ENCODE measurements at places on chromosomes 13 and 19.
A peak's percentile ranks its signal among the peaks of the same experiment; 100 is the strongest.

DNA sequence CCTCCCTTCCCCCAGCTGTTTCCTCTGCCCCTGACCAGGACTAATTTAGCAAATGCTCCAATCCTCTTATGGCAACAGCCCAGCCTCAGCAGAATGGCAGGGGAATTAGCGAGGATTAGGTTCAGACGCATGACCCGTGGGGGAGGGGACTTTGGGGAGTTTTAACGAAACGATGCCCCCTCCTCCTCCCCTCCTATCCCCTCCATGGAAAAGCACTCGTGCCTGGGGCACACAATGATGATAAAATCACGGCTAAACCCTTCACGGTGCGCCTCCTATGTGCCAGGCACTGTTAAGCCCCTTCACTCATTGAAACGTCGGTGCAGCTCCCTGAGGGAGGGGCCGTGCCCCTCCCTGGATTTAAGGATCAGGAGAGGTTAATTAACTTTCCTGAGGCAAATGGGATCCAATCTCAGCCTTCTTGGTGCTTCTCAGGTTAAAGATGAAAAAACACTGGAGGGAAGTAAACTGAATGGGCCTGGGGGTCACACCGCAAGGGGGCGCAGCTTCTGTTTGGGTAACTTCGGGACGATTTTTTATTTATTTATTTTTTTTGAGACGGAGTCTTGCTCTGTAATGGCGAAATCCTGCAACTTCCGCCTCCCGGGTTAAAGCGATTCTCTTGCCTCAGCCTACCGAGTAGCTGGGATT is 10.1 kb upstream of the TPRX2 start:
- no peak for DNase-seq

DNA sequence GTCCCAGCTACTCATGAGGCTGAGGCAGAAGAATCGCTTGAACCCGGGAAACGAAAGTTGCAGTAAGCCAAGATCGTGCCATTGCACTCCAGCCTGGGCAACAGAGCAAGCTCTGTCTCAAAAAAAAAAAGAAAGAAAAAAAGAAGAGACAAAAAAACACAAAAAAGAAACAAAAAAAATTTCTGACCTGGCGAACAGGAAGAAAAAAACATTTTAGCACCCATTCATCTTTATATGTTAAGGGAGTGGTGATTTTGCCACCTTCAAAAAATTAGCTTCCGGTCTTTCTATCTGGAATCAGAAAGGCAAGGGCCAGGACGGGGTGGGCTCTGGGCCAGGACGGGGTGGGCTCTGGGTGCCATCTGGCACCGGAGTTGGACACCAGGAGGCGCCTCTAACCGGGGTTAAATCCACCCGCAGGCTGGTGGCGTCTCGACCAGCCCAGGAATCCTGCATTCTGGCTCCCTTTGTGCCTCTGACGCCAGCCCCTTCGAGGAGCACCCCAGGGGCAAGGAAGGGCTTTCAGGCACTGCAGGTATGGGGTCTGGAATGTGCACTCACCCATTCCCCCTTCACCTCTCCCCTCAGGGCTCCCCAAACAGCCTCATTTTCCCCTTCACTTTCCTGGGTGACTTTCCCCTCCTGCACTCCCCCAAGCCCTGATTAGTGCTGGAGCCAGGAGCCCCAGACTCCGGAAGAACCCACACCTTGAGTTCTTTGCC is 10.4 kb upstream of the ZSWIM4 start:
- DNase-seq = peak; percentile 15

DNA sequence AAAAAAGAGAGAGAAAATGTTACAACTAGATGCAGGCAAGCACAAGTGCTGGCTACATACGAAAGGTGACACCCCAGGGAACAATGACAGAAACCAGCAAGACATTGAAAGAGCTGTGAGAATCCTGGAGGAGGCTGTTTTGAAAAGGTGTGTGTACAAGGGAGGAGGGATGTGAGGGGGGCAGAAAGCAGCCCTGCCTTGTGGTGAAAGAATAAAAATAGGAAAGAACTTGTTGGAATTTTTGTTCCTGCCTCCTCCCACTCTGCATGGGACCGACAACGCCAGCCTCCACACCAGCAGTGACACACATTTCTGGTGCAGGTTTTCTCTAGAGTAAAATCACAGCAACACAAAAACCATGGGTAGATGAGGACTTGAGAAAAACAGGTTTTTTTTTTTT is 1258.6 kb downstream of the PCDH9 start:
- DNase-seq = no peak

DNA sequence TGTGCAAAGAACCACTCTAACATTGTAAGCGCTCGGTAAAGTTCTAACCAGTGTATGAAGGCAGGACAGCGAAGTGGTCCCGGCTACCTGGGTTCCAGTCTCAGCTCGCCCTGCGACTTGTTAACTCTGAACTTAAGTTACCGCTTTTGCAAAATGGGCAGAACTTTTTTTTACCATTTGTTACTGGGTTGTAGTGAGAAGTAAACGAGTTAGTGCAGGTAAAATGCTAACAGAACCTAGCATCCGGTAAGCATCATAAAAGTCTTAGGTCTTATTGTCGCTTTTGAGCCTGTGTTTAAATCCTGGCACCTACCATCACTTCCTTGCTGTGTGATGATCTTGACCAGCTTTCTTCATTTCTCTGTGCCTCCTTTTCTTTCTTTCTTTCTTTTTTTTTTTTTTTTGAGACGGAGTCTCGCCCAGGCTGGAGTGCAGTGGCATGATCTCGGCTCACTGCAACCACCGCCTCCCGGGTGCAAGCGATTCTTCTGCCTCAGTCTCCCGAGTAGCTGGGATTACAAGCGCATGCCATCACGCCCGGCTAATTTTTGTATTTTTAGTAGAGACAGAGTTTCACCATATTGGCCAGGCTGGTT is 734 bp upstream of the TRMT1 start:
- no peak for DNase-seq

GRCh38 chr13:41622432-41623429 is 165.4 kb downstream of the RGCC start:
- DNase-seq = no peak

GRCh38 chr19:19076476-19076875 is 12.7 kb downstream of the SLC25A42 start:
- DNase-seq = no peak

- DNase-seq = no peak
Observed at GRCh38 chr13:71856548-71857043, 10.4 kb downstream of the DACH1 start.

DNA sequence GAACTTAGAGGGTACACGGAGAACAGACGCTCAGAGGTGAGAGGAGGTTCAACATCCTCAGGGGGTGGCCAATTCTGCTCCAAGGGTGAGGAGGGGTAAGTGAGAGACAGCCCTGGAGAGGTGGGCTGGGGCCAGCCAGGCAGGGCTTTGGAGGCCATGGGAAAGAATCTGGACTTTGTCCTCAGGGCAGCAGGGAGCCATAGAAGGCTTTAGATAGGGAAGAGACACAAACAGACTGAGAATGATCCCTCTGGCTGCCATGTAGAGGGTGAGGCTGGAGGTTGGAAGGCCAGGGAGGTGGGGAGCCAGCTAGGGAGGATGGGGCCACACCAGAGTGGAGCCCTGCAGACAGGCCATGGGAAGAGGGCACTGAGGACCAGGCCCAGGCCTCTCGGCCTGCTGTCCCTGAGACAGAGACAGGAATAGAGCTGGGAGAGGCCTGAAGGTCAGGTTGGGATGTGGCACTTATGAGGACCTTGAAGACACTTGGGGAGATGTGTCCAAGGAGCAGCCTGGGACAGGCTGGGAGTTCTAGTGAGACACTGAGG is 29.2 kb upstream of the CCNP start:
- DNase-seq = no peak

GRCh38 chr13:26560456-26560855 is 3.0 kb downstream of the WASF3 start:
- no peak for DNase-seq

- no peak for DNase-seq
Observed at GRCh38 chr13:59674616-59675015, 489.1 kb downstream of the DIAPH3 start.

DNA sequence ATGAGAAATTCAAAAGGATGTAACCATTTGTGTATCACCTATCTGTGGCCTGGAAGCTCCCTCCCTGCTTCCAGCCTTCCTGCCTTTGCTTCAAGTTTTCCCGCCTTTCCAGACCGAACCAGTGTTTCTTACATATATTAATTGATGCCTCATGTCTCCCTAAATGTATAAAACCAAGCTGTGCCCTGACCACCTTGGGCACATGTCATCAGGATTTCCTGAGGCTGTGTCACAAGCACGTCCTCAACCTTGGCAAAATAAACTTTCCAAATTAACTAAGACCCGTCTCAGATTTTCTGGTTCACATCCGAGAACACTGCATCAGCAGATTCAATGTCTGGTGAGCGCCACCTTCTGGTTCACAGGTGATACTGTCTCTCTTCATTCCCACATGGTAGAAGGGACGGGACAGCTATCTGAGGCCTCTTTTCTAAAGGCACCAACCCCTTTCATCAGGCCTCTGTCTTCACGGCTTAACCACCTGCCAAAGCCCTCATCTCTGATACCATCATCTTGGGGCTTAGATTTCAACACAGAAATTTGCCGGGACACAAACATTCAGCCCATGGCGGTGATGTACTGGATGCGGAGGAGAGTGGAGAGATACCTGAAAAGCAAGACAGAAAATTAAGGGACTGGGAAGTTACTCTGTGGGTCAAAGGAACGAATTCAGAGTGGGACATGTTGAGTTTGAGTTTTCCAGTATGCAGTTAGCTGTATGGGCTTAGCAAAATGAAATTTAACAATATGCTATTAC is 58.7 kb upstream of the PABPC3 start:
- DNase-seq = peak; percentile 38

DNA sequence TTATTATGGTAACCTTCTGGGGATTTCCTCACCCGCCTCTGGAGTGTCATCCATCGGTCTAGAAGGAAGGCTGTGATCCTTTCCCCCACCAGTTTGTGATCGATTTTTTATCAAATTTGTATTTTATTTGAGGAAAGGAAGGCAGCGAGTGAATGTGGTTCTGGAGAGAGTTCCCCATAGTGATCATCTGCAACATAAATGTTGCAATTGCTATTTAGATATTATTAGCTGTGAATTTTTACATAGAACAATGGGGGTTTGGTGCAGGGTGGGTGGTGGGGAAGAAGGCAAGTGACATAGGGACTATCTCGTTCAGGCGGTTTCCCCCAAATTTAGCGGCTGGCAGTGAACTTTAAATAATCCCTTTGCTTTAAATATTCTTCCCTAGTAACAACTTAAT is 1.2 kb downstream of the CDK8 start:
- no peak for DNase-seq

DNA sequence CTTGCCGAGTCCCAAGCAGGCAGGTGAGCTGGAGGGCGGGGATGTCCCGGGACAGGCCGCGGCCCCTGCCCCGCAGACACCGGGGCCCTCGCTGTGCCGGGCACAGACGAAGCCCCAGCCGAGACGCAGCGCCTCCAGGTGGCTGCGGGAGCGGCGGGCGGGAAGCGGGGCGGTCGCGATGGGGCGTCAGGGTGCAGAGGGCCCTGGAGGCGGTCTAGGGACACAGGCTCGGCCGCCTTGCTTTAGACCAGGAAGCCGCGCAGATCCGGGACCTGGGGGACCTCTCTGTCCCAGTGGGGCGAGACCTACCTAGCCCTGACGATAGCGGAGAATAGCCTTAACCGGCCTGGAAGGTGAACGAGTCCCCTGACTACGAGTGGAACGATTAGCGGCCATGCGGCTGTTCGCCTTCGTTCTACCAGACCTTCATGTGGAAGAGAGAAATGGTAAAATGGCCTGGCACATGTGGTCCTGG is 4.2 kb upstream of the ZNF564 start:
- no peak for DNase-seq

DNA sequence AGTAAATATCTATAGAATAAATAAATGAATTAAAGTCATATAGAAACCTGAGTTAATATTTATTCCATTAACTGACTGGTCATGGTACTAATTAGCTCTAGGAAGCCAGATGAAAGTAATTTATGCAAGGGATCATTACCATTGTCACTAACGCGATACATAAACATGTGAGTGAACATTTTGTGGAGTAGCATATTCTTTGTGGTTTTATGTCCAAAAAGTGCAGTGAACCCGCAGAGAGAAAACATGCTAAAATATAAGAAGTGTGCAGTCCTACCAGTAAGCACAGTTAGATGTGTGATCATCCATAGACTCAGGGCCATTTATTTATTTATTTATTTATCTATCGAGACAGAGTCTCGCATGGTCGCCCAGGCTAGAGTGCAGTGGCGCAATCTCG is 1.6 kb downstream of the GPR183 start:
- no peak for DNase-seq

DNA sequence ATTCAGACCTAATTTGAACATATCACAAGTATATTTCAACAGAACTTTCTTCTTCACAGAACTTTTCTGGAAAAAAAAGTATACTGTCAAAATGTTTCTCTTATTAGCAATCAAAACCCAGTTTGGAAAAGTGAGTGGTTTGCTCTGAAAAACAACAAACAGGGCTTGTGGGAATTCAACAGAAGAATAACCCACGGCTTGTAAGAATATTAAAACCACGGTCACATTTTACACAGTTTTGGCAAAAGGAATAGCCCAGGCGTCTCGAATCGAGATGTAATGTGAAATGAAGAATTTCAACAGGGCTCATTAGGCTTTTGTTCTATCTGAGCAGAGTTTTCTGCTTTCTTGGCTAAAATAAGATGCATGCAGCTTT is 70.7 kb downstream of the COL4A2 start:
- no peak for DNase-seq

DNA sequence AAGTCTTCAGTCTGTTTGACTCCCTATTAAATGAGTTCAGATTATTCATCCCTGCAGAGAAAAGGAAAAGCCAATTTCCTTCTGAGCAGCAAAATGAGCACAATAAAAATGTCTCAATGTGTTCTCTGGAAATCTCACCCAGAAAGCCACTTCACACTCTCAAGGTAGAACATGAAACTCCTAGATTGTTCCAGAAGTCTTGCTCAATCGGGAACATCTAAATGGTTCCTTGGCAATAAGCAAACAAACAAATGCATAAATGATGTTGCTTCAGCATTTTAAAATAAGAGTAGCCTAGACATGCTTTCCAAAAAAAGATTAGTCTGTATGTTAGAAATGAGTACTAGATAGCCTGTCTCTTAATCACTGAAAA is 59.7 kb upstream of the TNFRSF19 start:
- no peak for DNase-seq

- no peak for DNase-seq
Observed at GRCh38 chr13:45296259-45296658, 44.7 kb downstream of the TPT1 start.

Measured in NCI-H1105 treated with DMSO at 0.1 percent for 48 hours (cell line).